ENCODE measurements at places on chromosomes 7 and 10.

- no peak for DNase-seq
These were observed 35.1 kb downstream of the PDIA4 start for GRCh38 chr7:148993193-148993592.

- no peak for DNase-seq
These were observed 29.8 kb upstream of the FHIP2A start for GRCh38 chr10:114791768-114792167.

DNA sequence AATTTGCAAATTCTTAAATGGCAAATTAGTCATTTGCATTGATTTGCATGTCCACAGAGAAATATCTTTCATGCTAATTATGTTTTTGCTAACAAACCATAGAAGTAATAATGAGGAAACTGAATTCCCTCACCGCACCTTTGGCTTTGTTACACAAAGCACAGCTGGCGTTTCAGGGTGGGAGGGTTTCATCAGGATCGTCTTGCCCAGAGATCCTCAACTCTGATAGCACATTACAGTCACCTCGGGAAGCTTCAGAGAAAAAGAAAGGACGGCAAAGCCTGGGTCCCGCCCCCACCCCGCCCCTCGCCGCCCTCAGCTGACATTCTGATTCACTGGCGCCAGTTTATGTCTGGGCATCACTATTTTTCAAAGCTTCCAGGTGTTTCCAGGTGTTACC lies 119.4 kb downstream of the PTPRN2 start:
- DNase-seq, result no peak

DNA sequence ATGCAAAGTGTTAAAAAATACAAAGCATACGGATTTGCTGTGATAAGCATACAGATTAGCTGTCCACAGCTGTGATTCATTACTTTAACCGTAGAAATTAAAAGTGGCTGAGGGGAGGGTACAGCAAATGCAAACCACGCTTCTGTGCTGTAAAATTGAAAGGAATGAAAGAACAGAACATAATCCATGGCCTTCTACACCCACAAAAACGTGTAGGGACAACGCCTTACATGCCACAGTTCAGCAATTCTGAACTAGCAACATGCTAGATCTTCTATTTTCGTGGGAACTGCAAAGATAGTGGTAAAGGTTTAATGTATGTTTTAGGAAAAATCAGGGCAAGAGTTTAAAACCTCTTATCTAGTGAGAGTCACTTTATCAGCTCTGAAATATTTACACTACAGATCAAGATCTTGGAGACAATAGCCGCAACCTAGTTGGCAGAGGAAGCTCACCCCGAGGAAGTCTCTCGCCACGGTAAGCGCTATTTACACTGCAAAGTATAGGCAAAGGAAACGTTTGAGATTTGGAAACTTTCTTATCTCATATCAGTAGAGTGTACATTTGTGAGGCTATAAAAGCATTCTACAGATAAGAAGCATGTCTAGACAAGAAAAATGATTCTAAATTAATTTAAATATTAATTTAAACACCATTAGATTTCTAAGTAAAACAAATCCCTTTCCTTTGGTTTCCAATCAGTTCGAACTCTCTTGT lies 193.6 kb downstream of the MLLT10 start:
- no peak for DNase-seq

DNA sequence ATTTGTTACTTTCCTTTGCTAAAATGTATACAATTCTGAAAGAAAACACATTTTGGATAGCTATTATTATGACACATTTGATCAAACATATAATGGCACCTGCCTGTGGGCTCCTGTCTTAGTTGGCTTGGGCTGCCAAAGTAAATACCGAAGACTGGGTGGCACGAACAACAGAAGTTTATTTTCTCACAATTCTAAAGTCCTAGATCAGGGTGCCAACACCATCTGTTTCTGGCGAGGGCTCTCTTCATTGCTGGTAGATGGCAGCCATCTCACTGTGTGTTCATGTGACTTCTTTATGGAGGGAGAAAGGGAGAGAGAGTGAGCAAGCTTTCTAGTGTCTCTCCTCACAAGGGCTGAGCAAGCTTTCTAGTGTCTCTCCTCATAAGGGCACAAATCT lies 195.8 kb upstream of the FAM3C start:
- DNase-seq, result no peak

DNA sequence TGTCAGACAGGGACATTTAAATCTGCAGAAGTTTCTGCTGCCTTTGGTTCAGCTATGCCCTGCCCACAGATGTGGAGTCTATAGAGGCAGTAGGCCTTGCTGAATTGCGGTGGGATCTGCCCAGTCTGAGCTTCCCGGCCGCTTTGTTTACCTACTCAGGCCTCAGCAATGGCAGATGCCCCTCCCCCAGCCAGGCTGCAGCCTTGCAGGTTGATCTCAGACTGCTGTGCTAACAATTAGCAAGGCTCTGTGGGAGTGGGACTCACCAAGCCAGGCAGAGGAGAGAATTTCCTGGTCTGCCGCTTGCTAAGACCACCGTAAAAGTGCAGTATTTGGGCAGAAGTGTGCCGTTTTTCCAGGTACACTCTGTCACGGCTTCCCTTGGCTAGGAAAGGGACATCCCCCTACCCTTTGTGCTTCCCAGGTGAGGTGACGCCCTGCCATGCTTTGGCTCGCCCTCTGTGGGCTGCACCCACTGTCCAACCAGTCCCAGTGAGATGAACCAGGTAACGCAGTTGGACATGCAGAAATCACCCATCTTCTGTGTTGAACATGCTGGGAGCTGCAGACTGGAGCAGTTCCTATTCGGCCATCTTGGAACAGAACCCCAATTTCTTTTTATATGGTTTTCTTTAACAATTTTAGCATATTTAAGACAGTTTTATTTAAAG lies 28.4 kb upstream of the VWDE start:
- no peak for DNase-seq

GRCh38 chr10:91471602-91472001 lies 61.5 kb downstream of the HECTD2 start:
- DNase-seq, result no peak

- DNase-seq, result no peak
These were observed 23.1 kb upstream of the ZC3HAV1L start for GRCh38 chr7:139058943-139059342.

DNA sequence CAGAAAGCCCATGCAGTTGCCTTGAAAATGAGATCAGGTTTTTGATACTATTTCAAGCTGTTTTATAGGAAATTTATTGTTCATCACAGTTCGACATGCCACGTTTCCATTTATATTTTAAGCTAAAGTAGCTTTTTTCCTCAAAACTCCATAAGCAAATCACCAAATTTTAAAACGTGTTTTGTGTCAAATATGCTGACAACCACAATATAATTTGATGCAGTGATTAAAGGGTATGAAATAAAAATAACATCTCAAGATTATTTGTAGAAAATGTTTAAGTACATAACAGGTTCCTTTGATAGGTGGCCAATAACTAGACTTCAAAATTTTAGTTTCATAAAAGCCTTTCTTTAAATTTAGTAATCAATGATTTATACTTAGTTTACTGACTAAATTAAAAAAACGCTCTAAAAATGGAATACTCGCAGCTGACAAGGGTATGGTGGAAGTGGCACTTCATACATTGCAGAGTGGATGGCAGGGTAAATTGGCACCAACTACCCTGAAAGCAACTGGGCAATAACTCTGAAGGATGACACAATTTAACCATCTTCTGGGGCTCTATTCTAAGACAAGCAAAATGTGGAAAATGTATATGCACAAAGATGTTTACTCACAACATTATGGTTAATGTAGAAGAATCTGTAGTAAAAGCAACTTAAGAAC lies 481.6 kb downstream of the TNS3 start:
- DNase-seq, result no peak

- DNase-seq, result no peak
These were observed 21.5 kb downstream of the CH25H start for GRCh38 chr10:89185658-89186057.

- DNase-seq, result no peak
These were observed 218.3 kb downstream of the SEMA3A start for GRCh38 chr7:83976302-83976701.

DNA sequence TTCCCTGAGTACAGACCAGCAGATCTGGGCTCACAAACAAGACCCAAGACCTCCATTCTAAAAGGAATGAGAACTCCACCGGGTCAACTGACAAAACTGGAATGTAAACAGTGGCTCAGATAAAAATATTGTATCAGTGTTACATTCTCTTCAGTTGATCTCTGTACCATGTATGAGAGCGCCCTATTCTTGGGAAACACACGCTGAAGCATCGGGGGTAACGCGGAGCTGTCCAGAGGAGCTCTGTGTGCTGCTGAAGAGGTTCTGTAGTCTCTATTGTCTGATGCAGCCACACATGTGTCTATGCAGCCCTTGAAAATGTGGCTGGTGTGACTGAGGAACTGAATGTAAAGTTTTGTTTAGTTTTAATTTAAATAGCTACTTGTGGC lies 39.7 kb downstream of the HIPK2 start:
- DNase-seq, result no peak

- no peak for DNase-seq
These were observed 32.5 kb downstream of the C7orf33 start for GRCh38 chr7:148622887-148623585.

- peak; percentile 74 for DNase-seq
These were observed 2.5 kb upstream of the TMEM178B start for GRCh38 chr7:141071260-141071854.

DNA sequence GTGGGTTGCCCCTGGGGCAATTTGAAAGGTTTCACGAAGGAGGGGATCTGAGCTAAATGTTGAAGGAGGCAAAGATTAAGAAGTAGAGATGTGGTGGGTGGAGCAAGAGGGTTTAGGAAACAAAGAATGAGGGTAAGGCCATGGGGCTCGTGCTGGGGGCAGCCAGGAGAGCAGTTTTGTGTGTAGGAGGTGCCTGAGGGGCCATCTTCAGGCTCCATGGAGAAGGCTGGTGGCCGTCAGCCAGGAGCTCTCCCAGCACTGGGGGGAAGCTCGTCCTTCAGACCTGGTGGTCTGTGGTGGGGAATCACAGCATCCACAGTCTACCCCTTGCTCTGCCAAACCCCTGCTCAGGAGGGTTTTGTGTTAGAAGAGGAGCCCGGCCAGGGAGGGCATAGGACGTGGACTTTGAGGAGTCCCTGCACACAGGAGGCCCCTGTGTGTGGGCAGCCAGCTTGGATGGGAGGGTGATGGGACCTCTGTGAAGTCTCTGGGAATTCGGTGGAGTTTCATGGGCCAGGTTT lies 11.8 kb upstream of the CXCL12 start:
- DNase-seq, result no peak

DNA sequence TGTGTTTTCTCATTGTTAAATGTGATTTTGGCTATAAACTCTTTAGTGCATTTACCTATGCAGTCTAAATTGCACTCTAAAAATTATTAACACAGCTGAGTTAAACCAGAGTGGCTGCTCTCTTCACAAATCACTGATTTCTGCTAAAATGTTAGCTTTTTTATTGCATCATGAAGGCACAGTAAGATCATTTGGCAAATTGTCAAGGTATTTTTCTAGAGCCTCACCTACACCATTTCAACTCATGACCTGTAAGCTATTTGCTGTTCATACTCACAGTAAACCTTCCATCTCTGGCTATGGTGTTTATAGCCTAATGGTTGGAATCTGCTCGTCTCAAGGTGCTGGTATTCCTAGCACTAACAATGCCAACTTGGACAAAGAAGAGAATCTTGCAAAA lies 25.7 kb downstream of the NDUFB2 start:
- no peak for DNase-seq

DNA sequence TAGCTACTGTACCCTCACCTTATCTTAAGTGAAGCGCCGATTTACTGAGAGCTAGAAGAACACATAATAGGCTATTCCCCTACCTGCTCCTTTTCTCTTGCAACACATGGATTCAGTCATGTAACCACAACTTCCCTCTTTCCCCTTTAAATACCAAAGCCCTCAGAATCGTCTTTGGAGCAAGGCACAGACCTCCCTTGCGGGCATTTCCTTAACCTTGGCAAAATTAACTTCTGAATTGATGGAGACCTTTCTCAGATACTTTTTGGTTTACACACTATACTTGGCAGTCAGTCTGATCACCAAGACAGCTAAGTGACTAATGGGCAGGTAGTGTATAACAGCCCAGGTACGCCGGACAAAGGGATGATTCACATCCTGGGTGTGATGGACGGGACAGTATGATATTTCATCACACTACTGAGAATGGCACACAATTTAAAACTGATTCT lies 72.7 kb upstream of the SEC61G start:
- DNase-seq, result no peak

Measured in T-helper 1 cell (primary cell).